Breast epithelium (tissue), 4 donors: ENCODE measurements at places on chromosomes 5 and 9. TPM values are rescaled to one million over a fixed set of nuclear protein-coding genes. Genes with fewer than 3 reads are reported as not detected.
A peak's percentile ranks its signal among the peaks of the same experiment; 100 is the strongest.

TMEM174 gene
- total RNA-seq = not detected

KIF4B gene
- not detected for total RNA-seq

SLC1A3 gene
- total RNA-seq = 87.5 TPM

PCDHA13 gene
- 1.3 TPM for total RNA-seq

PTGDS gene
- total RNA-seq = 48.2 TPM

FOXD4L6 gene
- total RNA-seq = 0.15 TPM

ABL1 gene
- total RNA-seq = 67.4 TPM

OBP2A gene
- not detected for total RNA-seq

SHOC1 gene
- not detected for total RNA-seq

FBP2 gene
- not detected for total RNA-seq

SPATA31C1 gene
- not detected for total RNA-seq

CTXN3 gene
- not detected for total RNA-seq

P4HA2 gene
- total RNA-seq = 34.8 TPM

LMAN2 gene
- 170 TPM for total RNA-seq

PDLIM4 gene
- 71.4 TPM for total RNA-seq

SPATA24 gene
- total RNA-seq = 2.4 TPM

ADAM19 gene
- total RNA-seq = 1.9 TPM

CNTNAP3B gene
- 17.6 TPM for total RNA-seq

DNA sequence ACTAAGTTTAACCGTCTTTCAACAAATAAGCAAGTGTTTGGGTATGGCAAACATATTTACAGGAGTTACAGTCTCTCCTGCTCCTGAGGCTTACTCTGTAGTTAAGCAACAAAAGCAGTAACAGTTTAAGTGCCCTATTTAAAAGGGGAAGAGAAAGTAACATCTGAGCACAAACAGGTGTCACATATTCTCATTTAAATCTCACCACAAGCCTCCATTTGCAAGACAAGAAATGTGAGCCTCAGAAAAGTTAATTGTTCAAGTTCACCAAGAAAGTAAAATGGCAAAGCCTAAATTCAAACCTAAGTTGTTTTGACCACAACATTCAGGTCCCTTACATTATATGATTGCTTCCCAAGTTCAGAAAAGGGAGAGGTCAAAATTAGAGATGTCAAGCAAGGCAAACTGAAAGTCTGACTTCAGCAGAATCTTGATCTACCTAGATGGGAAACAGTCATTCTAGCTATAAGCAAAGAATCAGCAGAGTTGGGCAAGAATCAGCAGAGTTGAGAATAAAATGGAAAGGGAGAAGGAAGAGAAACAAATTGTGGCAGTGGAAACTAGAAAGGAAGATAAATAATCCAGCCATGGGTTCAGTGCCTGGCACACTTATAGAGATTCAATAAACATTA lies 93.4 kb downstream of the STRBP start:
- no peaks in the 10 kb centered on the region for H3K4me1 ChIP-seq
- no peak overlapping the region for H3K4me3 ChIP-seq
- no peaks in the 10 kb centered on the region for H3K36me3 ChIP-seq
- no peak overlapping the region for H3K27ac ChIP-seq

- no peaks in the 10 kb centered on the region for H3K27me3 ChIP-seq
- no peaks in the 10 kb centered on the region for H3K36me3 ChIP-seq
- H3K27ac ChIP-seq = no peak overlapping the region
- H3K4me1 ChIP-seq = no peaks in the 10 kb centered on the region
- H3K4me3 ChIP-seq = no peak overlapping the region
Observed at GRCh38 chr9:99294850-99295461, 72.9 kb downstream of the SEC61B start.

DNA sequence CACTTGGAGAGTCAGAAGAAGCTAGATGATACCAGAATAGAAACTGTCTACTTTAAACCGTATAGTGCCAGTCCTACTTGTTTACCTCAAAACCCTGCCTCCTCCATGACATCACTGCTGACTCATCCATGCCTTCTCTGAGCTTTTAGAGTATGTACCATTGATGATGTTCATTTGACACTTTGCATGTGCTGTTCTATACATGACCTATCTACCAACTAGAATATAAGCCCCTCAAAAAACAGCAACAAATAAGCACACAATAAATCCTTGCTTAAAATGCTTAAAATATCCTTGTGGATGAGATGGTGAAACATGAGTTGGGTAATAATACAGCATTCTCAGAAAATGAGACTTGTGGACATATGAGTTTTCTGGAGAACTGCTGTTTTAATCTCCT lies 2.6 kb downstream of the CTNNAL1 start:
- no peaks in the 10 kb centered on the region for H3K36me3 ChIP-seq
- DNase-seq = no peak
- H3K4me1 ChIP-seq = no peaks in the 10 kb centered on the region
- no peak overlapping the region for H3K4me3 ChIP-seq
- H3K27me3 ChIP-seq = no peaks in the 10 kb centered on the region

DNA sequence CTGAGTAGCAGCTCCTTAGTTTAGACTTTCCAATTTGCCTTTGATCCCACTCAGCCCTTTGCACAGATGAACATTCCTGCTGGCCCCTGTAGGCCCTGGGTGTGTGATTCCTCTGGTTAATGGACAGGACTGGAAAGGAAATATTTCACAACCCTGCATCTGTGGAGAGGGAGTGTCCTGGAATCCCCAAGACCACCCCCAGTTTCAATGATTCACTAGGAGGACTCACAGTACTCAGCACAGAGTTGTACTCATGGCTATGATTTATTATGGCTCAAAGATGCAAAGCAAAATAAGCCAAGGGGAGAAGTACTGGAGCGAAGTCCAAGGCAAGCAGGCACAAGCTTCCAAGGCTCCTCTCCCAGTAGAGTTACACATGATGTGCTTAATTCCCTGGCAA lies 42.4 kb upstream of the TJP2 start:
- H3K4me3 ChIP-seq = no peak overlapping the region
- no peaks in the 10 kb centered on the region for H3K36me3 ChIP-seq
- no peaks in the 10 kb centered on the region for H3K27me3 ChIP-seq
- H3K4me1 ChIP-seq = peaks cover 6% of the 10 kb centered on the region
- H3K27ac ChIP-seq = peak overlapping the region; percentile 6

GRCh38 chr9:98255061-98255577 lies 330 bp downstream of the TBC1D2 start:
- no peaks in the 10 kb centered on the region for H3K27me3 ChIP-seq
- H3K4me1 ChIP-seq = peaks cover 7% of the 10 kb centered on the region
- peak overlapping the region; percentile 96 for H3K27ac ChIP-seq
- peak overlapping the region; percentile 91 for H3K4me3 ChIP-seq
- H3K36me3 ChIP-seq = no peaks in the 10 kb centered on the region

- no peaks in the 10 kb centered on the region for H3K4me1 ChIP-seq
- no peaks in the 10 kb centered on the region for H3K36me3 ChIP-seq
- peak overlapping the region; percentile 43 for H3K4me3 ChIP-seq
- no peak overlapping the region for H3K27ac ChIP-seq
Observed at GRCh38 chr5:115179394-115180164, 9.9 kb upstream of the TRIM36 start.

GRCh38 chr9:115400796-115401195 lies 282.8 kb upstream of the TNC start:
- no peak for DNase-seq
- no peak overlapping the region for H3K27ac ChIP-seq
- no peaks in the 10 kb centered on the region for H3K4me1 ChIP-seq
- H3K4me3 ChIP-seq = no peak overlapping the region
- no peaks in the 10 kb centered on the region for H3K36me3 ChIP-seq

DNA sequence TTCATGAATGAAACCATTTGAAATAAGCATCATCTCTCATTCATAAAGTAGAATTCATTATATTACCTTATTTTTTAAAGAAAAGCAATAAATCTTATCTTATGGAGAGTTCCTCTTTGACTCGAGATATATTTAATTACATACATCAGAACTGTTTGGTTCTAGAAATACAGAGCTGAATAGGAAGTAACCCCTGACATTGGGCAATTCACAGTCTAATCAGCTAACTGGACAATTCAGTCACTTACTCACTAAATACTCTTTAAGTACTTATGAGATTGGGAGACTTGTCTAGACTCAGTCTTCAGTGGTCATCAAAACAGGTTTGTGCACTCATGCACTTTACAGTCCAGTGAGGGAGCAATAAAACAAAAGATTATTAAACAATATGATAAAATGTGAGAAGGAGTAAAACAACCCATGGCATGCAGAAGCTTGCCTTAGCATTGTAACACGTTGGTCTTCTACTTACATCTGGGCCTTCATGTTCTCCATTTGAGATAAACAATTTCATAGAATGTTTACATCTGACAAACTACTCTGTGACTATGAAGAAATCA lies 11.5 kb upstream of the FBXO38 start:
- no peak for DNase-seq
- no peaks in the 10 kb centered on the region for H3K36me3 ChIP-seq
- no peaks in the 10 kb centered on the region for H3K27me3 ChIP-seq
- H3K4me3 ChIP-seq = no peak overlapping the region
- H3K4me1 ChIP-seq = no peaks in the 10 kb centered on the region

DNA sequence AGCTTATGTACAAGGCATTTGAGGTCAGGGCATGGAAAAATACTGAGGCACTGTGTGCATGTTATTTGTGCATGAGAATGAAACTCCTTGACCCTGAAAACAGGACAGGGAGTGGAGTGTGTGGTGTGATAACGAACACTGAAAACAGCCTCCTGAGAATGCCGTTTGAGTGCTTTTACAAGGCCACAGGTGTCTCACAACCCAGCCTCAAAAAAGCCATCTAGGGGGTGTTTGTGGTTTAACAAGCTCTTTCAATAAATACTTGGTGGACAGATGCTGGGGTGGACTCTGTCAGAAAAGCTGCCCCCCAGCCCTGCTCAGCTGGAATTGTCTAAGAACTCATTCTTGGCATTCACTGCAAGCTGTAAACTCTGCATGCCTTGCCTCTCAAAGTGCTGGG lies 94.0 kb upstream of the SLC25A48 start:
- no peaks in the 10 kb centered on the region for H3K4me1 ChIP-seq
- no peak overlapping the region for H3K4me3 ChIP-seq

GRCh38 chr5:59652449-59652848 lies 241.1 kb downstream of the PDE4D start:
- H3K36me3 ChIP-seq = no peaks in the 10 kb centered on the region
- no peak overlapping the region for H3K27ac ChIP-seq
- no peak for DNase-seq
- H3K4me1 ChIP-seq = no peaks in the 10 kb centered on the region
- no peaks in the 10 kb centered on the region for H3K27me3 ChIP-seq

- DNase-seq = no peak
- H3K27me3 ChIP-seq = no peaks in the 10 kb centered on the region
- H3K4me1 ChIP-seq = no peaks in the 10 kb centered on the region
- no peaks in the 10 kb centered on the region for H3K36me3 ChIP-seq
- H3K27ac ChIP-seq = no peak overlapping the region
Observed at GRCh38 chr5:64514612-64515011, 8.8 kb downstream of the RGS7BP start.

GRCh38 chr9:127871531-127871930 lies 5.9 kb downstream of the AK1 start:
- no peaks in the 10 kb centered on the region for H3K27me3 ChIP-seq
- H3K4me1 ChIP-seq = peaks cover 24% of the 10 kb centered on the region
- no peak overlapping the region for H3K4me3 ChIP-seq
- no peaks in the 10 kb centered on the region for H3K36me3 ChIP-seq

- no peak overlapping the region for H3K27ac ChIP-seq
- H3K4me3 ChIP-seq = no peak overlapping the region
- no peaks in the 10 kb centered on the region for H3K4me1 ChIP-seq
- no peak for DNase-seq
- no peaks in the 10 kb centered on the region for H3K36me3 ChIP-seq
- no peaks in the 10 kb centered on the region for H3K27me3 ChIP-seq
Observed at GRCh38 chr5:83919071-83920041, 198.7 kb upstream of the HAPLN1 start.

- no peak for DNase-seq
- no peaks in the 10 kb centered on the region for H3K27me3 ChIP-seq
- no peaks in the 10 kb centered on the region for H3K4me1 ChIP-seq
- H3K27ac ChIP-seq = no peak overlapping the region
- no peaks in the 10 kb centered on the region for H3K36me3 ChIP-seq
Observed at GRCh38 chr9:29830821-29831220, 2257.5 kb upstream of the C9orf72 start.

GRCh38 chr5:40165106-40165788 lies 514.5 kb upstream of the PTGER4 start:
- H3K36me3 ChIP-seq = no peaks in the 10 kb centered on the region
- H3K27me3 ChIP-seq = no peaks in the 10 kb centered on the region
- no peaks in the 10 kb centered on the region for H3K4me1 ChIP-seq
- no peak overlapping the region for H3K27ac ChIP-seq

GRCh38 chr9:17578577-17578910 lies 322 bp upstream of the SH3GL2 start:
- H3K27me3 ChIP-seq = peaks cover 35% of the 10 kb centered on the region
- H3K27ac ChIP-seq = no peak overlapping the region
- H3K4me3 ChIP-seq = peak overlapping the region; percentile 45
- no peaks in the 10 kb centered on the region for H3K36me3 ChIP-seq
- H3K4me1 ChIP-seq = no peaks in the 10 kb centered on the region

- H3K36me3 ChIP-seq = no peaks in the 10 kb centered on the region
- DNase-seq = no peak
- H3K4me3 ChIP-seq = peak overlapping the region; percentile 67
- H3K27ac ChIP-seq = peak overlapping the region; percentile 87
- no peaks in the 10 kb centered on the region for H3K27me3 ChIP-seq
Observed at GRCh38 chr9:110047955-110048402, 160.0 kb downstream of the C9orf152 start.

DNA sequence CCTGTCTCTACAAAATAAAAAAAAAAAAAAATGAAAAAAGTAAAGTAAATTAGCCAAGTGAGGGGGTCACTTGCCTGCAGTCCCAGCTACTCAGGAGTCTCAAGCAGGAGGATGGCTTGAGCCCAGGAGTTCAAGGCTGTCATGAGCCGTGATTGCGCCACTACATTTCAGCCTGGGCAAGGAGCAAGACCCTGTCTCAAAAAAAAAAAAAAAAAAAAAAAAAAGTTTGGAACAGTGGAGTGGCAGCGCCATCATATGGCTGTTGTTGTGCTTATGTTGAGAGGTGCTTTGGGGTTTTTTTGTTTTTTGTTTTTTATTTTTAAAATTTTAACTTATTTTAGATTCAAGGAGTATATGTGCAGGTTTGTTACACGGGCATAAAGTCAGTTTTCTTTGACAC lies 3.6 kb downstream of the BRIX1 start:
- no peak for DNase-seq
- H3K4me1 ChIP-seq = peaks cover 11% of the 10 kb centered on the region
